ENCODE measurements at places on chromosomes 6 and 20.

DNA sequence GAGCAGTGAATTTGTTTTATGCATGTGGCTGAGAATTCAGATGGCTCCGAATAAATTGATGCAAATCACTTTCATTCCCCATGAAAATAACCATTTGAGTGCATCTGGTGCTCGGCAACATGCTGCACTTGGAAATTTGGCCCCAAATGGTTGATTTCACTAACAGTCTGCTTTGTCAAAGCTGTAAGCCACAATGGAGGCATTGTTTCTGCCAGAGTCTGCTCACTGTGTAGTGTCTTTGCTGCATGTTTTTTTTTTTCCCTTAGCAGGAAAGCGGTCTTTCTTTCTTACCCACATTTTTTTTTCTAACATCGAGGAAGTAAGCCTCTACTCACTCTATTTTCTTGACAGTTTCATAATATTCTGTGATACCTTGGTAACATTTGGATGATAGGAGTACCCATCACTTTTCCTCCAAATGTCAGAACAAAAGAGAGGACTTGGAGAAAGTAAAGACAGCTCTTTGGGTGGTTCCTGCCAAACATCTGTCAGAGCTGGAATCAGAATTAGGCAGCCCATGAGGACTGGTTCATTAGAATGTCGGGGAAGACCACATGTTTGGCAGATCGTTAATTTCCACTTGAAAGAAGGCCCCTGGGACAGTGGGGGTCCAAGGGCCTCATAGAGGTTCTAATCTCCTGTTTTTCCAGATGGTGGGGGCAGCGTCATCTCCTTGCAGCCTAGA is 149.5 kb downstream of the DOK5 start:
- no peak for DNase-seq

DNA sequence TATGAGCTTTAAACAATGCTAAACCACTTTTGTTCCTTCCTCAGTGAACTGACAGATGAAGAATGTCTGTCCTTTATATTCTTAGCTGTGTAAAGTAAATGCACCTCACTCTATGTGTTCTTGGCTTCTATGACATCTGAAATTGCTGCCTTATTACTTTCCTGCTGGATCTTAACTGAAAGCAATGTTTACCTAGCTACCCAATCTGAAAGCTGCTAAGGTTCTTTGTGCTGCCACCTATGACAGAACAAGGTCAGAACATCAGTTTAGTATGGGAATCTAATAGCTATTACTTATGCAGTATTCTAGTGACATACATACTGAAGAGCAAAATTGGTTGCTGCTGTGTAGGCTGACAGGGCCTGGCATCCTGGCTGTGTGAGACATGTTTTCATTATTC is 444.1 kb downstream of the KHDRBS2 start:
- no peak for DNase-seq

DNA sequence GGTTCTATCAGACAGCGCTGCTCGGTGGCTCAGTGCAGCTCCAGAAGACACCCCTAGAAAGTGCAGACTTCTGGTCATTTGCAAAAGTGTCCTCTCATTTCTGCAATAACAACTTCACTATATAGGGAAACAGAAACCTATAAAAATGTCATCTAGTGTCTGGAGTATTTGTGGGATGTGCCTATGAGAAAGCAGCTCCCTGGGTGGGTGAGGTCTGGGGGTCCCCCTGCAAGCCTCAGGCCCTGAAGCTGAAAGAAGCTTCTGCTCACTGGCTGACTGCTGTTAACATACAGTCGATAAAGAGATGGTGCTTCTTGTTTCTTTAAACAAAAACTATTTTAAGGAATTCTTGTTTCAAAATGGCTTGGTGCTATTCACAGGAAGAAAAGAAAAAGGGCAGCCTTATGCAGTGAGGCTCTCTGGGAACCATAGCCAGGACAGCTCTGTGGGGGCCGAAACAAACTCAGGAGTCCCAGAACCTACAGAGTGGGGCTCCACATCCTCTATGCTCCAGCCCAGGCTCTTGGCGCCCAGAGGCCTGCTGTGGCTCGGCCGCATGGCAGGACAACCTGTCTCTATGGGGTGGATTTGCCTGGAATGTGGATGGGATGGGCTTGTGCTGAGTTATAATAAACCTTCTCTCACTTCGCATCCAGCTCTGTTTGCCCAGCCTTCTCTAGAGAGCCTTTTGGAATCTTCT is 109.7 kb downstream of the BANF2 start:
- DNase-seq: peak; percentile 45

DNA sequence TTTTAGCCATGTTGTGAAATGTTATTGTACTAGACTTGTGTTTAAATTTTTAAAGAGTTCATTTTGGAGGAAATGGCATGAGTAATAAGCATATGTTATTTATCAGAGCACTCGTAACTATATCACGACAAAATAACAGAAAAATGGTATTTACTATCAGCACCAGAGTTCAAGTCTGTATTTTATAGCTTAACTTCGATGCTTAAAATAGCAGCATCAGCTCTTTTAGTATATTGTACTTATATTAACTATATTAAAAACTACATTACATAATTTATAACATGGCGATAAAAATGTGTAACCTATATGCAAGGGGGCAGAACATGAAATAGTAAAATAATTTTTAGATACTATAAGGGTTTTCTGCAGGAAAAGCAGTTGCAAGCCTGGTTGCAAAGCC is 52.9 kb downstream of the ABRACL start:
- no peak for DNase-seq

DNA sequence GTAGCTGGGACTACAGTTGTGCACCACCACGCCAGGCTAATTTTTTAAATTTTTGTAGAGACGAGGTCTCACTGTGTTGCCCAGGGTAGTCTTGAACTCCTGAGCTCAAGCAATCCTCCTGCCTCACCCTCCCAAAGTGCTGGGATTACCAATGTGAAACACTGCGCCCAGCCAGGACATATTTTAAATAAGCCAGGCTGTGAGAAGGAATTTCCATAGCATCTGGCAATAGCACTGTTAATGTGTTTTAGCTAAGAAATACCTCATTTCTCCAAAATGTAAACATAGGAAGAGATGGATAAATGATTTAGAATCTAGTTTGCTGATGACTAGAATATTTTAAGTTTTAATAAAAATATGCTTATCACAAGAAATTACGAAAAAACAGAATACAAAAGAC is 27.0 kb upstream of the SLA2 start:
- DNase-seq: no peak

GRCh38 chr20:22320245-22320915 is 264.0 kb downstream of the FOXA2 start:
- DNase-seq: no peak

- no peak for DNase-seq
Observed at GRCh38 chr6:84639396-84639795, 125.0 kb downstream of the TBX18 start.

- DNase-seq: no peak
Observed at GRCh38 chr6:30424549-30424948, 64.8 kb upstream of the HLA-E start.

GRCh38 chr6:74319292-74319691 is 623.3 kb downstream of the CD109 start:
- DNase-seq: no peak

- no peak for DNase-seq
Observed at GRCh38 chr6:104639668-104640067, 220.1 kb downstream of the HACE1 start.

GRCh38 chr6:159178847-159179246 is 9.6 kb downstream of the FNDC1 start:
- DNase-seq: no peak

DNA sequence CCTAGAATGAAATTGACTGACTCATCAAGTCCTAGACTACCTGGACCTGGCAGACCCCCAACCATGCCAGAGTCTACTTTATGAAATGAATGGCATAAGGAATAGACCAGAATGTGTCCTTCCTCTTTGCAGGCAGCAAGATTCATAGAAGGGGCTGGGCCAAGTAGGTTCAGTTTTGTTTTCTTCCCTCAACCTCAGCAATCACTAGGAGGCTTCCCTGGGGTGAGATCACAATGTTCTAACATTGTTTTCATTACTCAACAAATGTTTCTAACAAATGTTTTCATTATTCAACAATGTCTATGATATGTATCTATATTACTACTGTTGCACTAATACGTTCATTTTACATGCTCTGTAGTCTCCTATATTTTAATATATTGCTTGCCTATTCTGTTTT is 8.4 kb upstream of the FAM162B start:
- DNase-seq: no peak

GRCh38 chr6:160379466-160379865 is 31.3 kb downstream of the SLC22A3 start:
- DNase-seq: no peak

DNA sequence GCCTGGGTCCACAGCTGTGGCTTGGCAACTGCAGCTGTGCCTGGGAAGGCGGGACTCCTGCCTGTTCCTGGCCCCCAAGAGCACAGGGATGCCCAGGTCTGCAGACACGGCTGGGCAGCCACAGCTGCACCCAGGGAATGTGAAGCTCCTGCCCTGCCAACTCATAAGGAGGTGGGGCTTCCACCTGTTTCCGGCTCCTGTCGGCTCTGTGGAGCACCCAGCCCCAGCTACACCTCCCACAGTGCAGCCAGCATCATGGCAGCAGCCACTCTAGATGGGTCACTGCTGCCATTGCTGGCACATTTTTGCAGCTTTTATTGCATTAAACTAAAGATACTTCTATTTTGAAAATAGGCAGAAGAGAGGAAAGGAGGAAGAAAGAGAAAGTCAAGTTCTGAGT is 207.9 kb downstream of the SAMD5 start:
- DNase-seq: no peak

- DNase-seq: peak; percentile 68
Observed at GRCh38 chr20:49384437-49385434, 97.7 kb downstream of the KCNB1 start.

DNA sequence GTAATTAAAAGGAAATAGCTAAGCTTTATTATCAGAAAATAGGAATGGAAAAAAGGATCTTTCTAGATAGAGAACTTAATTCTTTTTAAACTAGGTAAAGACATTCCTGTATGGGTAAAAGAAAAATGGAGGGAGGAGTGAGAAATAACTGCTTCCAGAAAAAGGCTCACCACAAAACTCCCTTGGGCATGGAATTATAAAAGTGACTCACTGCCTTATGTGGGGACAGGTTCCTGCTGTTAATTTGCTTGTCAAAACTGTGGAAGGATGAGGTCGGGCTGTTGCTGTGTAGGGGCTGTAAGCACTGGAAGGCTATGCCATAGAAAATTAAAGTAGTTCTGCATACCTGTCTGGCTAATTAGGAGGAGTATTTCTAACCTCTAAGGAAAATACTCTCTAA is 158.7 kb downstream of the UBE3D start:
- DNase-seq: peak; percentile 41

GRCh38 chr6:166024252-166024651 is 143.4 kb downstream of the TBXT start:
- no peak for DNase-seq

DNA sequence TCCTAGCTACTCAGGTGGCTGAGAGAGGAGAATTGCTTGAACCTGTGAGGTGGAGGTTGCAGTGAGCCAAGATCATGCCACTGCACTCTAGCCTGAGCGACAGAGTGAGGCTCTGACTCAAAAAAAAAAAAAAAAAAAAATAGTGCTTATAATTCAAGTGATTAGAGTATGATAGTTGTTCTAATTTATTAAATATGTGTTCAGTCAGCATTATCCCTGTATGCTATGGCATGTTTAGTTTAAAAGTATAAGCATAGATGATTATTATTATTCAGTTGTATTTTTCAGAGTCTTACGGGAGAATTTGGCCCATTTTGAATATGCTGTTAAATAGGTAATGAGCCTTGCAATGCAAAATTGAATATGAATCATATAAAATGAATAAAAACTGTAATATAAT is 64.8 kb downstream of the UBR2 start:
- no peak for DNase-seq

DNA sequence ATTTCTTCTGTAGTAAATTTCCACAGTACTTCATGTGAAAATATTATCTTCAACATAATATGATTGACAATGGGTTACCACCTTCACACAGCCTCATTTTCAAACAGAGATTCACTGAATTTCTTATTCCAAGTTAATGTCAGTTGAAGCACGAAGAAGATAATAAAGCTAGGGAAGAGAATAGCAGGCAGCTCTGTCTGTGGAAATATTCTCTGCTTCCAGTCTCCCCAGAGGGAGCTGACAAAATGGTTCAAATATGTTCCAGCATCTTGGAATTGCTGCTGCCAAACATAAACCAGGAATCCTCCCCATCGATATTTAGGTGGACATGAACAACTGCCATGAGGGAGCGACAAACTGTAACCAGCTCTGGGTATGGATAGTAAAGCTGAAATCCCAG is 224.8 kb downstream of the GJA1 start:
- DNase-seq: no peak

DNA sequence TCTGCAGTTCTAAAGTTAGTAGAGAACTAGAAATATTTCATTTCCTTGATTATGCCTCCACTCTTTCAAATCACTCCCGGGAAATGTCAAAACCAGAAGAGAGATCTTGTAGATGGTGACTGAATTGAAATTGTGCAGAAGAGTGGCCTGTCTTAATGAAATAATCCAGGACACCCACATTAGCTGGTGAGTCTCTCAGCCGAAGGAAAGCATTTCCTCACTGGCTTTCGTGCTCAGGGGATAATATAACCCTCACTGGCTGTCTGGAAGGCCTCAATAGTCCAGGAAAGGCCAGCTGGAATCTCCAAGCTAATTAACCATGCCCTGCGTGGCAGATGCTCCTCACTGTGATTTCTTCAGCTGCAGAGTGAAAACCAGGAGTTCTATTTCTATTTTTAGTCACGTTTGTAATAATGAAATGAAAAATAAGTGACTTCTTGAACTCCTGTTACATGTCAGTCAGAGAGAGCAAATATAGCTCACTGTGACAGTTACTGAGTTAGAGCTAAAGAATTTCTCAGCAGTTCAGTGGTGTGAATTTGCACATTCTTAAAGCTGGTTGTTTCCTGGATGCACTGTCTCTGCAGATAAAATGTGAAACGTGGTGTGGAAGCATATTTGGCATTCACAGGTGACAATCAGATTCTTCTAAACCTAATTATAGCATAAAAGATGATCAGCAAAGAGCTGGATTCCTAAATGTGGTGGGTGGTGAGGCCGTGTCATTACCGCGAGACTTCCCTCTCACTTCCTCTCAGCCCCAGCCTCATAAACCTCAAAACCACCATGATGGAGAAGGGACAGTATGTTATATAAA is 211.7 kb downstream of the LMBRD1 start:
- no peak for DNase-seq

- DNase-seq: no peak
Observed at GRCh38 chr20:31484001-31484400, 8.9 kb downstream of the REM1 start.

DNA sequence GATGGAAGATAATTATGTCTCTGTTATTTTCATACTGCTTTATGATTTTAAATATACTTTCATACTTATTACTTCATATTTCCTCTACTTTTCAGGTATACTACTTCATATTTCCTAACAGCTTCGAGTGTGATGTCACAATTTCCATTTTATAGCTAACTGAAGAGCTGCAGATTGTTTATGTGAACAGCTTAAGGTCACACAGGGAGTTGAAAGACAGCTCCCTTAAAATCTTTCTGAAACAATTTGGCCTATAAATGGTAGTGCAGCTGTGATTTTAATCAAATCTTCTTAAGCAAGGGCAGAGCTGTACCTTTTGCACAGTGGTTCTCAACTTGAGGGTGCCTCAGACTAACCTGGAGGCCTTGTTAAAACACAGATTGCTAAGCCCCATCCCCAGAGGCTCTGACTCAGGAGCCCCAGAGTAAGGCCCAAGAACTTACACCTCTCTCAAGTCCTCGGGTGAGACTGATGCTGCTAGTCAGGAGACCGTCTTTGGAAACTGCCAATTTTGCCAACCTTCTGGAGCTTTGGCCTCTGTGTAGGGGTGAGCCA is 347.0 kb upstream of the HSF2 start:
- DNase-seq: no peak

- peak; percentile 21 for DNase-seq
Observed at GRCh38 chr6:118325220-118325860, 222.8 kb upstream of the PLN start.

GRCh38 chr20:49276161-49276960 is 1.5 kb downstream of the ZNFX1 start:
- DNase-seq: peak; percentile 57

All from GM03348 (cell line).